ENCODE measurements at places on chromosomes 11 and 22. TPM values are rescaled to one million over a fixed set of nuclear protein-coding genes. Genes with fewer than 3 reads are reported as not detected.

The MAJIN gene
- not detected for total RNA-seq

The HSPB2 gene
- total RNA-seq = 0.21 TPM

DNA sequence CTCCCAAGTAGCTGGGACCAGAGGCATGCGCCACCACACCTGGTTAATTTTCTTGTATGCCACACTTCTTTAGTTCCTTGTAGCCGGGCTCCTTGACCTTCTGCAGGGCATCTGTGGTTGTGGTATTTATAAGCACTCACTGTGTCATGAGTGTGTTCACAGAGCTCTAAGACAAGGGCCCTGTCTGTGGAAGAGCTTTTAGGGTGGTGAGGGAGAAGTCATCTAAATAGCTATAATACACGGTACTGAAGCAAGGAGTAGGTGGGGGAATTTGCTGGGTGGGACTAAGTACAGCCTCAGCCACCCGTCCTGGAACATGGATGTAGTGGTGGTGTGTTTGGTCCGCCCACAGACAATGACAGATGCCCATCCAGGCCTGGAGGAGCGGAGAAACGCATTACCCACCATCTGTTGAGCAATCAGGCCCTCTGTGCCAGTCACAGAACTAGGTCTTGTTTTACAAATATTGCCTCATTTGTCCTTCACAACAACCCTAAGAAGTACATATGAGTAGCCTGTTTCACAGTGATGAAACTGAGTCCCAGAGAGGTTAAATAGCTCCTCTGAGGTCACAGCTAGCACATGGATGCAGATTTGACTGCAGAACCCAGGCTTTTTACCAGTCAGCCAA lies 10.1 kb downstream of the ACO2 start:
- peak; percentile 45 for DNase-seq

DNA sequence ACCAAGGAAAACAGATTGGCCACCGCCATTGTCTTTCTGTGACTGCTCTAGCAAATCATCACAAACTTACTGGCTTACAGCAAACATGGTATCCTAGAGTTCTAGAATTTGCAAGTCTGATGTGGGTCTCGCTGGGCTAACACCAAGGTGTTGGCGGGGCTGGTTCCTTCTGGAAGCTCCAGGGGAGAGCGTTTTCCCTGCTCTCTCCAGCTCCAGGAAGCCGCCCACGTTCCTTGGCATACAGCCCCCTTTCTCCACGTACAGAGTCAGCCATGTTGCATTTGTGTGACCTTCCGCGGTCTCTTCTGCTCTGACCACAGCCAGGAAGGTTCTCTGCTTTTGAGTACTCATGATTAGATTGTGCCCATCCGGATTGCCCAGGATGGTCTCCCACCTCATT lies 27.5 kb downstream of the TBC1D22A start:
- DNase-seq = no peak

DNA sequence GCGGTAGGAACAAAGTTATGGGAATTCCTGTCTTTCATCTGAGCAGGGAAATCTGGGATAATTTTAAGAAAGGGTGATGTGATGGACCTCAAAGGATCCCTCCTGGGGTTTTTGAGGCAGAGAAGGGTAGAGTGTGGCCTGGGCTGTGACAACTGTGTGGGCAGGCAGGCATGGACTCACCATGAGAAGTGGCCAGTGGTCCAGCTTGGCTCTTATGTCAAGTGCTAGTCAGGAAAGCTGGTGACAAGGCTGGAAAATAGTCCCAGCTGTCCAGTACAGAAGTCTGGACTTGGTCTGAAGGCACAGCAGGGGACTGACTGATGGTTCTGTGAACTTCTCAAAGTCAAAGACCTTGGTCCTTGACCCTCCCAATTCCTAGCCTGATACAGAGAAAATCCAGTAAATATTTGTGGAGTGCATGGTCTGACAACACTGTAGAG lies 1.7 kb downstream of the PPFIBP2 start:
- no peak for DNase-seq
